ENCODE measurements at places on chromosomes 11 and 22.

GRCh38 chr11:15591112-15591537 is 476.4 kb downstream of the INSC start:
- no peak for DNase-seq

GRCh38 chr11:120304526-120304925 is 20.6 kb upstream of the TLCD5 start:
- DNase-seq = no peak

GRCh38 chr11:3642071-3642951 is 519 bp upstream of the ART5 start:
- DNase-seq = peak; percentile 53

DNA sequence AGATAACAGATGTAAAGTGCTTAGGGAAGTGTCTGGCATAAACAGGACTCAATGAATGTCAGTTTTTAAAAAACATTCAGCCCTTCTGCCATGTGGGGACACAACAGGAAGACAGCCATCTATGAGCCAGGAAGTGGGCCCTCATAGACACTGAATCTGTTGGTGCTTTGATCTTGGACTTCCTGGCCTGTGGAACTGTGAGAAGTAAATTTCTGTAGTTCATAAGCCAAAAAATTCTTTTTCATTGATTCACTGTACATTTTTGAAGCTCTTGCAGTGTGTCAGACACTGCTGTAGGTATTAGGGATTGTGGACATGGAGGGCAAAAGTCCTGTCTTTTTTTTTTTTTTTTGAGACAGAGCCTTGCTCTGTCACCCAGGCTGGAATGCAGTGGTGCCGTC is 188.6 kb downstream of the HIPK3 start:
- DNase-seq = no peak

DNA sequence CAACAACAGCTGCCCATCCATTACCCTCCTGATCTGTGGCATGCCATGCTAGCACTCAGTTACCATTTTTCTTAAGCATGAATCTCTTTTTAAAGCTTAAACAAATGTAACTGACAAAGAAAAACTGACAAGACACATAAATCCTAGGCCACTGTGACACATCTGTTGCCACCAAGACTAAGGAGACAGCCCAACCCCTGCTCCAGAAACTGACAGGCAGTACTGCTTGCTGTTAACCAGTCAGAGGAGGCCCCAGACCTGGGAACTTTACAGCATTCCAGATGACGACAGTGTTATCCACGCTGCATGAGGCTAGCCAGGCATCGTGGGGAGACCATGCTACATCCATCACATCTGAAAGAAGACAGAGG is 33.8 kb downstream of the HIRA start:
- no peak for DNase-seq

DNA sequence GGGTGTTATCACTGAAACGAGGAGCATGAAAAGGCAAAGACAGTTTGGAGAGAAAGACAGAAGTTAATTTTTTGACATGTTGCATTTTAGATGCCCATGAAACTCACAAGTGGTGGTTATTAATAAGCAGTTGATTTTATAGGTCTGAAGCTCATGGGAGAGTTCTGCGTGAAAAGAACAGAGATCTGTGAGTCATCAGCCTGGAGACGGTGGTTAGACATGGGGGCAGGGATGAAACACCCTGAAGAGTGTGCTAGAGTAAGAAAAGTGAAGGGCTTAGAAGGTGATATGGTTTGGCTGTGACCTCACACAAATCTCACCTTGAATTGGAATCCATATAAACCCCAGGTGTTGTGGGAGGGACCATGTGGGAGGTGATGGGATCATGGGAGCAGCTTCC is 289.1 kb upstream of the ISX start:
- no peak for DNase-seq

DNA sequence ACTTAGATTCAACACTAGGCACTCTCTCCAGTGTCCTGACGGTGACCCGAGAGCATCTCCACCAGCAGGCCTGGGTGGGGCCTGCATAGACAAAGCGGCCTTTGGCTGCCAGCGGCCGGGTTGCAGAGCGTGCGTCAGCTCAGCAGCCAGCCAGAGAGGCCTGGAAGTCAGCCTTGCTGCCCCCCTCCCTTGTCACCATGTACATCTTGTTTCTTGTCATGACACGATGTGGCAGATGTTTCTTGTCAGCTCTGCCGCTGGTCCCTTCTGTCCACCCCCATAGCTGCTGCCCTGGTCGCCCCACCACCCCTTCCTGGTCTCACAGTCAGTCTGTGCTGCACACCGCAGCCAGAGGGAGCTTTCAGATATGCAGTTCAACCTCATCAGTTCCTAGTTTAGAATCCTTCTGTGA is 33.1 kb upstream of the CBX7 start:
- DNase-seq = no peak
